Activated T-cell treated with anti-CD3 and anti-CD28 coated beads, Interleukin-2, amount 50 U/mL, for 72 hours (primary cell): ENCODE measurements at places on chromosomes 3 and 15. TPM values are rescaled to one million over a fixed set of nuclear protein-coding genes. Genes with fewer than 3 reads are reported as not detected.
A peak's percentile ranks its signal among the peaks of the same experiment; 100 is the strongest.

- no peak for DNase-seq
- peaks cover 24% of the 10 kb centered on the region for H3K27me3 ChIP-seq
- no peak overlapping the region for H3K4me3 ChIP-seq
- H3K36me3 ChIP-seq: no peaks in the 10 kb centered on the region
- no peak overlapping the region for H3K27ac ChIP-seq
Observed at GRCh38 chr3:13197281-13197680, 124.1 kb upstream of the IQSEC1 start.

DNA sequence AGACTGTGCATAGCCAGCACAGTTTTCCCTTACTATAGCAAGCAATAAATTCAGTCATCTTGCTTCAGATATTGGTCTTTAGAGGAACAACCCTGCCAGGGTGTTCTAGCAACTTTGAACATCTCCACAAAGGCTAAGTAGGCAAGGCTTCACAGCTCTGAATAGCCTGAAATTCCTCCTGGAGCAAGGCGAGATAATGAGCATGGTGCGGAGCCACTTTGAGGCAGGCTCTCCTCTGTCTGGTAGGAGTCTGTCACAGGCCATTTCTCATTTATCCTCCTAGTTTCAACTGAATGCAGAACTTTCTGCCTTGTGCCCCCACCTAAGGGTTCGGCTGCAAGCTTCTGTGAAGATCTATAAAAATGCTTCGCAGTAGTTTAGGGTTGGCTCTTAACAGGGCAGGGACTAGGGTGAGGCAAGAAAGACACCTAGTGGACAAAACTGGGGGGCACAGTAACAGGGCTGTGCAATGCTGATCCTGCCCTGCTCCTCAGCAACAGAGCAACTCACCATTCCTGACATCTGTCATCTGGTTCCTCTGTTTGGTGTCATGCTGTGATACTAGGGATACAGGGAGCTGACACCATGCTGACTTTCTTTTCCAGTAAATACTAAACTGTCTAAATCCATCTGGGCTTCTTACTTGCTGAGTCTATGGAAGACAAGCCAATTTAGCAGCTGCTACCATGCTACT lies 16.6 kb upstream of the EHHADH start:
- H3K36me3 ChIP-seq: no peaks in the 10 kb centered on the region
- no peaks in the 10 kb centered on the region for H3K4me1 ChIP-seq
- DNase-seq: peak; percentile 14
- no peak overlapping the region for H3K27ac ChIP-seq

DNA sequence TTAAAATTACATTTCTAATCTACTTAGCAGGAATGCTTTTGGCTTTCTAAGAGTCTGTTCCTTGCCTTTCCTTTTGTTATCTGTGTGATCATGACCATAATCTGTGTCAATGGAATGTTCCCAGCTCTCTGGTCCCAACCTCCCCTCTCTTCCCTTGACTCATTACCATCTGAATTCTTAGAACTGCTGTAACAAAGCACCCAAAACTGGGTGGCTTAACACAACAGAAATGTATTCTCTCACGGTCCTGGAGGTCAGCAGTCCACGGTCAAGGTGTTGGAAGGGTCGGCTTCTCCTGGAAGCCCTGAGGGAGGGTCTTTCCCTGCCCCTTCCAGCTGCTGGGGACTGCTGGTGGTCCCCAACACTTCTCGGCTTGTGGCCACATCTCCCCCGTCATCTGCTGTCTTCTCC lies 81.1 kb downstream of the LRRK1 start:
- no peak for DNase-seq
- no peak overlapping the region for H3K4me3 ChIP-seq
- H3K36me3 ChIP-seq: no peaks in the 10 kb centered on the region
- H3K27ac ChIP-seq: no peak overlapping the region

- no peaks in the 10 kb centered on the region for H3K27me3 ChIP-seq
- DNase-seq: no peak
- H3K4me1 ChIP-seq: no peaks in the 10 kb centered on the region
- H3K36me3 ChIP-seq: no peaks in the 10 kb centered on the region
Observed at GRCh38 chr3:107496855-107497254, 25.9 kb upstream of the BBX start.

GRCh38 chr3:8597219-8597853 lies 47.3 kb downstream of the SSUH2 start:
- no peak overlapping the region for H3K27ac ChIP-seq
- no peaks in the 10 kb centered on the region for H3K36me3 ChIP-seq
- no peak overlapping the region for H3K4me3 ChIP-seq
- no peaks in the 10 kb centered on the region for H3K27me3 ChIP-seq
- no peak for DNase-seq

GRCh38 chr15:68427963-68428362 lies 4.0 kb downstream of the ITGA11 start:
- no peaks in the 10 kb centered on the region for H3K36me3 ChIP-seq
- DNase-seq: no peak
- peaks cover 49% of the 10 kb centered on the region for H3K27me3 ChIP-seq

- H3K4me3 ChIP-seq: no peak overlapping the region
- H3K27ac ChIP-seq: no peak overlapping the region
- no peak for DNase-seq
Observed at GRCh38 chr3:110544730-110545129, 526.9 kb upstream of the NECTIN3 start.

DNA sequence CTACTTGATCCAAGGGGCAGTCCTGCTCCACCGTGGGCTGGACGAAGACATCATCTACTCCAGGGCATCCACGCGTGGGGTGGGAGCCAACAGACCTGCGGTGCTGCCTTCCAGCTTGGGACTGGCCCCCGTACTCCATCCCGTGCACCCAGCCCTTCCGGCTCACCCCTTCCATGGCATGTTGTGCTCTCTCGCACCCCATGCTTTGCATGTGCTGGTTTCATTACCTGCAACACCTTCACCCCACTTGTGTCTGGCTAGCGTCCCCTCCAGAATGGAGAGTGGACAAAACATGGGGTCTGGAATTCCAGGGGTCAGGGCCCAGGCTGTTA lies 30.2 kb downstream of the SEMA7A start:
- peak overlapping the region; percentile 56 for H3K27ac ChIP-seq
- no peaks in the 10 kb centered on the region for H3K27me3 ChIP-seq
- no peak for DNase-seq
- peaks cover 88% of the 10 kb centered on the region for H3K4me1 ChIP-seq

GRCh38 chr3:112496366-112497067 lies 2.8 kb downstream of the BTLA start:
- no peaks in the 10 kb centered on the region for H3K27me3 ChIP-seq
- DNase-seq: no peak
- H3K4me1 ChIP-seq: peaks cover 72% of the 10 kb centered on the region
- H3K27ac ChIP-seq: peak overlapping the region; percentile 98
- H3K4me3 ChIP-seq: peak overlapping the region; percentile 91

DNA sequence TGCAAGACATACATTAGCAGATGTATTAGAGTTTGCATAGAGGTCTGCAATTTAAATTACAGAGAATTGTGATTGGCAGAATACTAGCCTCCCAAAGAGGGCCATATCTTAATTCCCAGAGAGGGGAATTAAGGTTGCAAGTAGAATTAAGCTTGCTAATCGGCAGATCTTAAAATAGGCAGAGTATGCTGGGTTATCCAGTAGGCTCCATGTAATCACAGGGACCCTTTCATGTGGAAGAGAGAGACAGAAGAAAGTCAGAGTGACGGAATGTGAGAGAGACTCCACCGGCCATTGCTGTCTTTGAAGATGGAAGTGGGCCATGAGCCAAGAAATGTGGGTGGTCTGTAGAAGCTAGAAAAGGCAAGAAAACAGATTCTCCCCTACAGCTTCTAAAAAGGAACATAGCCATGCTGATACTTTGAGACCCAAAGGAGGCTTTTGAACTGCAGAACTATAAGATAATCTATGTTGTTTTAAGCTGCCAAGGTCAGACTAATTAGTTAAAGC lies 38.8 kb downstream of the IMPG2 start:
- H3K4me3 ChIP-seq: no peak overlapping the region
- no peak overlapping the region for H3K27ac ChIP-seq
- no peak for DNase-seq
- no peaks in the 10 kb centered on the region for H3K4me1 ChIP-seq
- no peaks in the 10 kb centered on the region for H3K36me3 ChIP-seq
- H3K27me3 ChIP-seq: no peaks in the 10 kb centered on the region

- H3K27ac ChIP-seq: no peak overlapping the region
- DNase-seq: no peak
- peaks cover 24% of the 10 kb centered on the region for H3K27me3 ChIP-seq
- H3K36me3 ChIP-seq: no peaks in the 10 kb centered on the region
Observed at GRCh38 chr15:40242213-40242599, 3.3 kb downstream of the PAK6 start.

DNA sequence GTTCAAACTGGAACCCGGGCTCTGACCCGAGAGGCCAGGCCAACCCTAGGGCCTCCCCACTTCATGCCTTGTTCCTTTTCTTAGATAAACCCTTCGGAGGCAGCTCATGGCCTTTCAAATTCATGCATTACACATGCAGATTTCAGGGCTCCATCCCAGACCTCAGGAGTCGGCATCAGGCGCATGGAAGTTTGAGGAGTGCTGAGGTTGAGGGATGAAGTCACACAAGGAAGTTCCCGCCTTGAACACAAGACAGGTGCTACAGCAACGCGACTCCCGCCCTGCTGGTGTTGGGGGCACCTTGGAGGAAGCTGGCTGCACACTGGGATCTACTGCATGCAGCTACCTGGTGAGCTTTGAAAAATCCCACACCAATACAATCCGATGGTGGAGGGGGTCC lies 245.2 kb upstream of the LYSMD4 start:
- no peak overlapping the region for H3K27ac ChIP-seq
- H3K4me3 ChIP-seq: no peak overlapping the region
- no peaks in the 10 kb centered on the region for H3K36me3 ChIP-seq
- H3K27me3 ChIP-seq: no peaks in the 10 kb centered on the region

DNA sequence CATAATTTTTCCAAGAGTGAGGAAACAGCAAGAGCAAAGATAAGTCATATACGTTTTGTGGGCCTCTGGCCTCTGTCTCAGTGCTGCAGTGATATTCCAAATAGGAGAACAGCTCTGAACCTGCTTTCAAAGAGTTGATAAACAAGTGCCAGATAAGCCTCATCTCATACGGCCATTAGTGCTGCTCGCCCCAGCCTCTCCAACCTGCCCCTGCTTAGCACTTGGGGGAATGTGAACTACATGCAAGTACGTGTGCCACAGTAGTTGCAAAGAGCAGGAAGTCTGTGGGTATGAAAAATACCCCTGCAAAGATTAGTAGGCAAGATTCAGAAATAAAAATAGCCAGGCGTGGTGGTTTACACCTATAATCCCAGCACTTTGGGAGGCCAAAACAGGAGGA lies 14.0 kb downstream of the DAPK2 start:
- H3K27ac ChIP-seq: no peak overlapping the region
- H3K36me3 ChIP-seq: no peaks in the 10 kb centered on the region
- H3K4me1 ChIP-seq: peaks cover 15% of the 10 kb centered on the region
- no peaks in the 10 kb centered on the region for H3K27me3 ChIP-seq
- DNase-seq: no peak
- H3K4me3 ChIP-seq: no peak overlapping the region

DNA sequence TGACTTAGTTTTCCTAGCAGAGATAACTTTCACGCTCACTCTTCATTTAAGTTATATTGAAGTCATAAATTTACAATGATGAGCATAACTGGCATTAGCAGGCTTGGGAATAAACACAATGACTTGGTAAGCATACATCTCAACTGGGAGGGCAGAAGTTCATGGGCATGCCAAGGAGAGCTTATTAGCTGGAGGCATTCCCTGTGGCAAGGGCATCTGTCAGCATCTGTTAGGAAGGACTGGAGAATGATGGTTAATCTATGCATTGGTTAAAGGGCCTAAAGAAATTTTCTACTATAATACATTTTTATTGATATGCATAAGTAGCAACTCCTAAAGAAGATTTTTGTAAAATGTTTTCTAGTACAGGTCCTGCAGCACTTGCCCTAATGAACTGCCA lies 52.4 kb downstream of the NEK11 start:
- H3K4me1 ChIP-seq: peaks cover 6% of the 10 kb centered on the region
- no peaks in the 10 kb centered on the region for H3K36me3 ChIP-seq
- H3K4me3 ChIP-seq: no peak overlapping the region
- H3K27me3 ChIP-seq: no peaks in the 10 kb centered on the region
- no peak overlapping the region for H3K27ac ChIP-seq

DNA sequence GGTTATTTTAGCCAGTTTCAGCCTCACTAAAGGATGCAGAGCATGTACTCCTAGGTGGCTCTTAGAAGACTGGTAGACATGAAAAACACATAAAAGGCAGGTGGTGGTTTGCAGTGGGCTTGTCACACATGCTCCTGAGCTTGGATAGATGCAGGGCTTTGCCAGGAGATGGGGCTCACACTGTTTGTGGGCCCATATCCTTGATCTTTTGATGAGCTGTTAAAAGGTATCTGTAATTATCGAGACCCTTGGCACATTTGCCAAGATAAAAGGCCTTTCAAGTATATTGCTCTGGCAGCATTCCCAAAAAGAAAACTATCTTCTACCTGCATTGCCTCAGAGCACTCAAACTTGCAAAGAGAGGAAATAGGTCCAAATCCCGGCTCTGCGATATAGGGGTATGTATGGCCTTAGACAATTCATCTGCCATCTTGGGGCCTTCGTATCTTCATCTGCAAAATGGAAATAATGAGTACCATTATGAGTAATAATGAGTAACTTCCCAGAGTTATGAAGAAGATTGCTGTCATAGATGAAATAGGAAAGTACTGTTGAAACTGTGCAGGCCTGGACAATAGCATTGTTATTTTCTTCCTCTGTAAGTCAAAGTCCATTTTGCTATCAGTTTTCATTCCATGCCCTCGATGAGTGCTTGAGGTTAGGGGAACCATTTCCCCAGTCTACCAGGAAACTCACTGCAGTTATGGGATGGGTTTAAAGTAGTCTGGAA lies 172.7 kb downstream of the SYNPR start:
- no peak for DNase-seq
- no peaks in the 10 kb centered on the region for H3K36me3 ChIP-seq
- H3K4me3 ChIP-seq: no peak overlapping the region
- no peaks in the 10 kb centered on the region for H3K4me1 ChIP-seq

DNA sequence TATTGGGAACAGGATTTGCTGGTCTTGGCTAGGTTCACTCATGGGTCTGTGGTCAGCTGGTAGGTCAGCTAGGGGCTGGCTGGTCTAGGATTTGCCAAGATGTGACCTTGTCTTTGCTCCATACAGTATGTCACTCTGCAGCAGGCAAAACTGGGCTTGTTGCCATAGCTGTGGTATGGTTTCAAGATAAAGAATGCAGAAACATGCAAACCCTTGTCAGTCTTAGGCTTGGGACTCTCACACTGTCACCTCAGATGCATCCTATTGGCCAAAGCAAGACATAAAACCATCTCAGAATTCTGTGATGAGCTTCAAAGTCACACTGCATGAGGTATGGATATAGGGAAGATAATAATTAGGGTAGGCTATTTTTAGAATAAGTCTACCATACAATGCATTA lies 66.6 kb upstream of the TBC1D5 start:
- H3K4me1 ChIP-seq: peaks cover 11% of the 10 kb centered on the region
- no peak overlapping the region for H3K4me3 ChIP-seq
- H3K27ac ChIP-seq: no peak overlapping the region

- no peak overlapping the region for H3K4me3 ChIP-seq
- DNase-seq: no peak
- H3K4me1 ChIP-seq: no peaks in the 10 kb centered on the region
- H3K27ac ChIP-seq: no peak overlapping the region
Observed at GRCh38 chr3:115325539-115325938, 178.5 kb upstream of the ZBTB20 start.

The MST1 gene
- 29.8 TPM for total RNA-seq

The DYNLT2B gene
- total RNA-seq: 18.9 TPM

The CELSR3 gene
- total RNA-seq: 17.4 TPM

The ENTPD3 gene
- total RNA-seq: not detected

The XXYLT1 gene
- 6.6 TPM for total RNA-seq

The CPNE9 gene
- 0.77 TPM for total RNA-seq

The MNS1 gene
- 0.19 TPM for total RNA-seq

The PYDC2 gene
- total RNA-seq: not detected

The CSPG4 gene
- not detected for total RNA-seq

The RARRES1 gene
- total RNA-seq: 0.41 TPM

The MELTF gene
- total RNA-seq: 4.9 TPM

The PLOD2 gene
- 0.17 TPM for total RNA-seq
